ENCODE measurements at places on chromosomes 11 and 22. TPM values are rescaled to one million over a fixed set of nuclear protein-coding genes. Genes with fewer than 3 reads are reported as not detected.

DNA sequence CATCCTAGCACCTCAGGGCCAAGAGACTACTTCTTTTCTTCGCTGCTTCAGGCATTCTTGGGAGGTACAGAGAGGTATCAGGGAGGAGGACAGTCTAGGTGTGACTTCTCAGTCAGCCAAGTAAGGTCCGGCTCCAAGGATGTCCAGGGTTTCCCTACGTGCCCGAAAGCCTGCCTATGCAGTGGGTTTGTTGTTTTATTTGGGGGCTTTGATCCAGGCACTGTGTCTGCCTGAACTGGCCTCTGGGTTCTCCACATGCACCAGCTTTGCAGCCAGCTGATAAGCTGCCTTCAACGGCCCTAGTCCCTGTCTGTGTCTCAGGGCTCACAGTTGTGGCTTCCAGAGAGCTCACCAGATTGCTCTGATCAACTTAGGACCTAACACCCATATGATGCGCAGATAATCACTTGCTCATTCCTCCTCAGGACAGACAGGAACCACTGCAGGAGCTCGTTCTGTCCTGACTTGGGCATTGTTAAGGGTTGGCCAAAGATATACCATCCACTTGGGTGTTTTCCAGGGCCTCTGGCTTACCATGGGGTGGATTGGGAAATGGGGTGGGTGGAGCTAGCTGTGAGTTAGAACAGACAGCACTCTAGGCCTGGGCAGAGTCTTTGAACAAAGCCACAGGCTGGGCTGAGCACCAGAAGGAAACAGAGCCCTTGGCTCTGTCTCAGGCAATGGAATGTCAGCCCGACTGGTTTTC lies 45.5 kb upstream of the CRYBB3 start:
- DNase-seq: peak; percentile 82

DNA sequence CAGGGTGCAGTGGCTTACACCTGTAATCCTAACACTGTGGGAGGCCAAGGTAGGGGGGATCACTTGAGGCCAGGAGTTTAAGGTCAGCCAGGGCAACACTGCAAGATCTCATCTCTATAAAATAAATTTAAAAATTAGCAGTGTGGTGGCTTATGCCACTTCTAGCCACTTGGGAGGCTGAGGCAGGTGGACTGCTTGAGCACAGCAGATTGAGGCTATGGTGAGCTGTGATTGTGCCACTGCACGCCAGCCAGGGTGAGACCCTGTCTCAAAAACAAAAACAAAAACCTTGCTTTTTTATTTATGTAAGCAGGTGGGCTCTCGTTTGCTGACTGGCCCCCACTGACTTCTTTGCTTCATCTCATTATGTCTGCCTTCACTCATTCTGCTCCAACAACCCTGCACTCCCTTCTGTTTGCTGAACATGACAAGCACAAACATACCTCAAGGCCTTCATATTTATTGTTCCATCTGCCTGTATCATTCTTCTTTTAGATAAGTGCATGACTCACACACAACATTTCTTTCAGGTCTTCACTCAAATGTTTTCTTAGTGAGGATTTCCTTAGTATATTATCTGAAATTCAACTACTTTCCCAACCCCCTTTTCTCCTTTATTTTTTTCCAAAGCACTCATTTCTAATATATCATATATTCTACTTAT lies 32.4 kb upstream of the CLNS1A start:
- no peak for DNase-seq

DNA sequence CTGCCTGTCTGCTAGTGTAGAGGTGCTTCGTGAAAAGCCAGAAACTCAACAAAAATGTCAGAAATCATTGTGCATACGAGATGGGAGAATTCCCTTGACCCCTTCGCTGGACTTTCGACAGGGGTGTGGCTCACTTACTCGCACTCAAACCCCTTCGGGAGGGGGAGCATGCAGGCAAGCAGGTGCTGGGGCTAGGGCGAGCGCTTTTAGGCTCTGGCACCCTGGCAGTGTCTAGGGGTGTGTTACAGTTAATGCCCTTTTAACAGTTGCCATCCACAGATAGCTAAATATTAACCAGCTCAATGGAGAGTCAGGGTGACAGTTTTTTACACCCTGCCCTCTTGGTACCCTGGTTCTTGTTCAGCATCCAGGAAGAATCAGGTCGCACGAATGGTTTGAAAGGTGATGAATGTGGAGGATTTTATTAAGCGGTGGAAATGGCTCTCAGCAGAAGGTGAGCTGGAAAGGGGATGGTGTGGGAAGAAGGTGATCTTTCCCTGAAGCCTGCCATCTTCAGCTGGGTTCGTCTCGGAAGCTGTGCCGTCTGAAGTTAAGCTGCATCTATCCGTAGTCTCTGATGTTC lies 59.6 kb upstream of the SHANK2 start:
- peak; percentile 67 for DNase-seq

GRCh38 chr11:15825976-15826650 lies 530.2 kb downstream of the SOX6 start:
- DNase-seq: no peak

DNA sequence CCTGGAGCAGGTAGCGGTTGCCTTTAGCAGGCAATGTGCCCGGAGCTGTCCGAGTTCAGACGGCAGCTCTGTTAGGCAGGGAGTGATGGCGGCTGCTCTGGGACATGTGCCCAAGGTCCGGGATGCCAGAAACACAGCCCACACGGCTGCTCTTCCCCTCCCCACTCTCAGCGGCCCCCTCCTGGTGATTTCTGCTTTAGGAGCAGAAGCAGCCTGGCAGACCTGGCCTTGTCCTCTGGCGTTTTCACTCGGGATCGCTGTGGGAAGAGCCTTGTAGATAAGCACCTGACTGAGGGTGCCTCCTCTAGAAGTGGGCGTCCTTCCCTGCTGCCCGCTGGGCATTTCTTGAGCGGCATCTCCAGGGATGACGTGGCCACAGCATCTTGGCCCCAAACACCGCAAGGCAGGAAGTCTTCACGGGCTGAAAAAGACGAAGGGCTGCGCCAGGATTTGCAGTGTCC lies 392.2 kb downstream of the TBC1D22A start:
- no peak for DNase-seq

- DNase-seq: peak; percentile 70
Measured at GRCh38 chr11:67118181-67118766, 789 bp upstream of the KDM2A start.

GRCh38 chr11:67113231-67113721 lies 5.8 kb upstream of the KDM2A start:
- no peak for DNase-seq

DNA sequence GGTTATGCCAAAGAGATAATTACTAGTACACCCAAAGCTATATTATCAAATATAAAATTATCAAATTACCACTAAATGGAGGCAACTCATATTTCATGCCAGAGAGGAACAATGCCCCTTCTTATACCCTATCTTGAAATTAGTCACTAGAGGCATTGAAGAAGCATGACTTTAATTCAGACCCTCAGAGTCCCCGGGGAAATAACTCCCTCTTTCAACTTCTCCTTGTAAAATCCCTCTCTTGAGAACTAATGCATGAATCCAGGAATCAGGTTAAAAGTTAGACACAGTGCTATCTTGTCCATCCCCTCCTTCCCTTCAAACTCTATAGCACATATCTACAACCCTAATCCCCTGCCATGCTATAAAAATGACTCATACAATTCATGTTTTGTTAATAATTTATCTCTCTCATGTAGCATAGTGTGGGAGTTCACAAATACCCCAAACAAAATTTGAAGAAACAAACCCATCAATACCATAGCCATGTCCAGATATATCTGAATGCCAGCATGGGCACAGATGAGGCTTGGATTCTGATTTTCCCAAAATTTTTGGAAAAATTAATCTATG lies 665.4 kb downstream of the KCNA4 start:
- no peak for DNase-seq

- no peak for DNase-seq
Measured at GRCh38 chr11:128904656-128905344, 13.6 kb downstream of the KCNJ5 start.

GRCh38 chr11:104967534-104968354 lies 630 bp downstream of the CASP4 start:
- no peak for DNase-seq

SGSM1 gene
- total RNA-seq: 0.18 TPM

BIRC3 gene
- 2.1 TPM for total RNA-seq

TMPRSS13 gene
- 0.15 TPM for total RNA-seq

All from left lobe of liver (tissue), 2 donors.